ENCODE measurements at places on chromosomes 16 and 17.

DNA sequence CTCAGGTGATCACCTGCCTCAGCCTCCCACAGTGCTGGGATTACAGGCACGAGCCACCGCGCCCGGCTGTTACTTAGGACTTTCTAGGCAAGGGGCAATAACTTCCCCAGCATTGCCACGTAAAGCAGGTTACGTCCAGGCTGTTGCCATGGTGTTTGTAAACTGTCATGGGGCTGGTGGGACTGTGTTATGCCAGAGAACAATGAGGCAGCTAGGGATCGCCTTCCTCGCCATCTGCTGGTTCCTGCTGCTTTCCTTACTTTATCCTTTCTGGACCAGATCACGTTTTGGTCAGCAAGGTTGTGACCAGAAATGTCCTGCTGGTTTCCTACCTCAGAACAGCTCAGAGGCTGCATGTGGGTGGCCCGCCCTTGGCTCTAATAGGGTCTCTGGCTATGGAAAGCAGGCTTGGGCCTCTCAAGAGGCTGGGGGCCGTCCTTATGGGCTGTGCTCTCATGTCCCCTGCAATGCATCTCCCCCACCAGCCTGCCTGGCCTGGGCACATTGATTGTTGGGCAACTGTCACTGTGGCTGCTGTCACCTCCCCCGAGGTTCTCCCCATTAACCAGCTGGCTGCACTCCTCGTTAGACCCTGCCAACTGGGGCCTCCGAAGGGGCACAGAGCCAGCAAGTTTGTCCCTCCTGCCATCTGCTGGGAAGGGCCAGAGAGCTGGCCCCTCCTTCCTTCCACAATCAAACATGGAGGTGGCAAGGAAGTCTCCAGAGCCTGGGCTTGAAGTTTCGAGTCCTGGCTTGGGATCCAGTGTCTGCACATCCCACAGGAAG is 28.2 kb upstream of the ZC3H18 start:
- no peak for DNase-seq

DNA sequence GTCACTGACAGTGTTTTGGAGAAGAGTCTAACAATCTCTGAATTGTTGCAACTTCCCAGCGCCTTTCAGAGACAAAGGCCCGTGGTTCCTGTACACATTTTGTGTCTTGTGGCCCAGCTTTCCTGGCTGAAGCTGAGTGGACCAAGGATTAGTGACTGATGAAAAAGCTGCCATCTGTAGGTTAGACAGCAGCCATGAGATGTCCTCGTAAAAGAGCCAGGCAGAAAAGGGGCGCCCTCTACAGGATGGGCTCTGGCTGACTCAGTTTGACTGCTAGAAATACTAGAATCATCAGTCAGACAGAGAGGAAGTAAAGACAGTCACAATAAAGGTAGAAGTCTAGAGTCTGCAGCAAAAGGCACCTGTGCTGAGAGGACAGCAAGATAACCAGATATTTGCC is 26.5 kb upstream of the NF1 start:
- peak; percentile 66 for DNase-seq

DNA sequence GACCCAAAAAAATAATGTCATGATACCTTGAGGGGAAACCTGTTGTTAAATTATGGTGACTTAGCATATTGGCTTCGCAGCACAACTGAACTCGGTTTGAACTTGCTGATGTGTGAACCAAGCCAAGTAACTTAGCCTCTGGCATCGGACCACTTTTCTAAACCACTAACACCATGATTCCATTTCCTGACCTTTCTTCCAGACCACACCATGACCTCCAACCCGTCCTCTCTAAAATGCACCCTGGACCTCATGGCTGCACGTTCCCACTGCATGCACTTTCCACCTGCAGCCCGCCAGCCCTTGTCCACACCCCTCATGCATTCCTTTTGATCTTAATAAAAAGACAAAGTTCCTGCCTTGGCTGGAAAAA is 29.3 kb downstream of the DYNLRB2 start:
- no peak for DNase-seq

- DNase-seq: no peak
These were observed 5.9 kb downstream of the KDM6B start for GRCh38 chr17:7839876-7840261.

GRCh38 chr16:84557504-84557903 is 53.0 kb upstream of the MEAK7 start:
- no peak for DNase-seq

DNA sequence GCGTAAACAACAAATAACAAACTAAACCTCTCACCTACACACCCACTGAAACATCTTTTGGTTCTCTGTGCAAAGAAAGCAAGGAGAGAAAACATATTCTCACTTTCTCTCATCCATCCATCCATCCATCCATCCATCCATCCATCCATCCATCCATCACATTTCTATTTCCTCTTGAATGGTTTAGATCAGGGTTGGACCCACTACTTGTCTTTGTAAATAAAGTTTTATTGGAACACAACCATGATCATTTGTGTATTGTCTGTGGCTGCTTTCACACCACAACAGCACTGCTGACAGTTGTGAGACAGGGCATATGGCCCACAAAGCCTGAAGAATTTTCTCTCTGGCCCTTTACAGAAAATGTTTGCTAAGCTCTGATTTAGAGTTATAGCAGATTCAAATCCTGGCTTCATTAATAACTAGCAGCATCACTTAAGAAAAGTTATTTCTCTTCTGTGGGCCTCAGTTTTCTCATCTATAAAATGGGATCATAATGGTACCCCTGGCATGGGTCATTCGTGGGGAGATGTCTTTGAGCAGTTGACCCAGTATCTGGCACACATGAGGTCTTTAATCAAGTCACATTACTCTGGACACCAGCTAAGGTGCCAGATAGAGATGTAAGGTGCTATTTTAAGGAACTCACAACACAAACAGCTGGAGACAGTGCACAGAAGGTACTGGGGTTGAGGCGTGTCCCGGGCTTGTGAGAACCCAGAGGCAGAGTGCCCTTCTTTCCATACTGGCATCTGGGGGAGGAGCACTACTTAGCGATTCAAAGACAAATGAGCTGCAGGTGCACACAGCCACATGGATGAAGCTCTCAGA is 146.3 kb downstream of the CMIP start:
- no peak for DNase-seq

DNA sequence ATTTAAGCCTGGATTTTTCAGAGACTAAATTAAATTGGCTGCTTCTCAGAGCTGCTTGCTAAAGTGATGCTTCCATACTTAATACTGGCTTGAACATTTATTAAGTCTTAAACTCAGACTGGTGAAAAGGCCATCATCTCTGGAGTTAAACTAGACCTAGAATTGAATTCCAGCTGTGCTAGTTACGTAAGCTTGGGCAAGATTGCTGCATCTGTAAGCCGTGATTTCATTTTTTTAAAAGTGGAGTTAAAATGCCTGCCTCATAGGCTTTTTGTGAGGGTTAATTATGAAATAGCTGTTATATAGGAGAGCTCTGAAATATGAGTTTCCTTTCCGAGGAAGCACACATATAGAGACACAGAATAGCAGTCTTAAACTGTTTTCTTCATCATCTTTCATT is 84.7 kb downstream of the VAT1L start:
- no peak for DNase-seq

- DNase-seq: peak; percentile 30
These were observed 120.6 kb downstream of the IRF8 start for GRCh38 chr16:86019446-86020047.

- DNase-seq: no peak
These were observed at the start of gene ZNF205 for GRCh38 chr16:3112058-3112880. Gene ZNF205 (plus strand): TSS chr16:3112586. CDS start chr16:3113431, 845 bp downstream.

DNA sequence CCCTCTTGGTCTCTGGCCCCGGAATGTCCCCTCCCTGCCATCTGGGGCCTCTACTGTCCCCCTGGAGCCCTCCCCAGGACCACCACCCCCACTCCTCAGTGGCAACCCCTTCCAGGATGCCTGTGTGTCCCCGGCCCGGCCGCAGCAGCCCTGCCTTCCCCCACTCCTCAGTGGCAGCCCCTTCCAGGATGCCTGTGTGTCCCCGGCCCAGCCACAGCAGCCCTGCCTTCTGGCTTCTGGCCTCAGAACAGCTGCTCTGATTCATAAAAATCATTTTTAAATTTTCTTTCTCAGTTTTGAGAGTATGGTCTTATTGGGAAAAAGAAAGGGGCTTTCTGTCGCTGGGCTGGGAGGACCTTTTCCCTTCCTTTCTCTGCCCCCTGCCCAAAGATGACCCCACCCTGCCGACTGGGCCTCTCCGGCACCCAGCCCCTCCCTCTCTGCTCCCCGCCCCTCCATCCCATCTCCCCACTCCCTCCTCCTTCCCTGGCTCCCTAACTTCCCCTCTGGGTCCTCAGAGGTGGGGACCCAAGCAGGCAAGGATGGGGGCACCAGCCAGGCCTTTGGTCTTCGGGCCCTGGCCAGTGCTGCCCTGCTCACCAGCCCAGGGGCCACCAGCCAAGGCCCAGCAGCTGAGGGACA is 40.5 kb downstream of the BAHCC1 start:
- no peak for DNase-seq

GRCh38 chr16:2835638-2836493 is 5.8 kb downstream of the ZG16B start:
- no peak for DNase-seq

DNA sequence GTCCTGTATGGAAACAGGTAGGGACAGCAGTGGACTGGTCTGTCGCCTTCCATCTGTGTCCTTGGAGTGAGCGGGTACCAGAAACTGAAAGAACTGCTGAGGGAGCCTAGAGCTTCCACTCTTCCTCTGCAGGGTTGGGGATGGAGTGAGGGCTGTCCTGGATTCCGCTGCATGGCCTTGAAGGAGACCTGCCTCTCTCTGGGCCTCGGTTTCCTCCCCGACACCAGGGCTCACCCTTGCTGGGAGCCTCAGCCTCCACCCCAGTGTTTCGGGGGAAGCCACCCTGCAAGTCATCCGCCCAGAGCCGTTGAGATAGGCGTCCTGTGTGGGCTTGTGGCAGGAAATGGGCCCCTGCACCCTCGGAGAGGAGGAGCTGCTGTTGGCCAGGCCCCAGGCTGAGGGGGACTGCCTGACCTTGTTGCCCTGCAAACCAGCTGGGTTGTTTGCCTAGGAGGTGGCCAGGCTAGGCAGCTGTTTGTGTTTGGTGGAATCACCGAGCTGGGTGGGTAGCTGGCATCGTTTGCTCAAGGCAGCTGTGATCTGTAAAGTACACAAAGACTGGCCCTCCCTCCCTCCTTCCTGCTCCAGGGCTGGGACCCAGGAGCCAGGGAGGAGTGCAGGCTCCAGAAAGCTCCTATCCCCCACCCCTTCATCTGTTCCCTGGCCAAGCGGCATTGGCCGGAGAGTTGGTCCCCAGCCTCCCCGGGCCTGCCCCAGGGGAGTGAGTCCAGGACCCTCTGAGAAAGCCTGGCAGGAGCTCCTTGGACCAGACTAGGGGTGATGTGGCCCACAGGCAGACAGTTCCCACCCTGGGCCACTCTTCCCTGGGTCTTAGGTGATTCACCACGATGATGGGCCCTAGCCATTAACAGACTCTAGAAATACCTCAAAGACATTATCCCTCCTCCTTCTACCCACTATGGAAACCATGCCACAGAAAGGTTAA is 1.3 kb downstream of the RAB37 start:
- peak; percentile 77 for DNase-seq

DNA sequence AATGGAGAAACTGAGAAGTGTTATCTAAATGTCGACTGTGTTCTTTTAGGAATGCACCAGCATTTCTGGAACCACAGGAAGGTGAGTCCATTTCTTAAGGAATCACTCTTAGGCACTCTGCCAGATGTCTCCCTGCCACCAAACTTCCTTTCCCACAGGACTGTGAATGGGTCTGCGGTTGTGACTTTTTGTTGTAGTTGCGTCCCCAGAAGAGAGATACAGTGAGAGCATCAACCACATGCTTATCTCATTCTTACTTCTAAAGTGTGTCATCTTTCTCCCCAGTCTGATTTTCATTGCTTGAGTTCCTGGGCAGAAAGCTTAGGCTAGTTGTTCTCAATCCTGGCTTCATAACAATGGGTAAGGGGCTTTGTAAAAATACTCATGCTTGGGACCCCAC is 13.4 kb downstream of the ITPRIPL2 start:
- no peak for DNase-seq

GRCh38 chr16:28260193-28260592 is 32.1 kb upstream of the SBK1 start:
- no peak for DNase-seq

GRCh38 chr17:81223762-81224130 is 981 bp upstream of the CEP131 start:
- no peak for DNase-seq

DNA sequence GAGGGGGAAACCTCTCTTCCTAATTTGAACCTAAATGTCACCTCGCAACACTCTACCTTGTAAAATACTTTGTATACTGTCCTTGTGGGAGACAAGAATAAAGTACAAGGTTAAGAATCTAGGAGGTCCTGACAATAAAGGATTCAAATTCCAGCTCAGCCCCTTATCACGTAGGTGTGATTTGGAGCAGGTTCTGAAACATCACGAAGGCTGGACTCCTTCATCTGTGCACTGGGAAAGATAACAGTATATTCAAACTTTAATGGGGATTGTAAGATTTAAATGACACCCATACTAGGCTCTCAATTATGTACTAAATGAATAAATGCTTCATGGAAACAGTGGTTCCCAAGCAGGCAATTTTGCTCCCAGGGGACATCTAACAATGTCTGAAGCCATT is 2.1 kb downstream of the TXNDC11 start:
- no peak for DNase-seq

- DNase-seq: peak; percentile 54
These were observed 80.1 kb downstream of the DNAH17 start for GRCh38 chr17:78497115-78497540.

DNA sequence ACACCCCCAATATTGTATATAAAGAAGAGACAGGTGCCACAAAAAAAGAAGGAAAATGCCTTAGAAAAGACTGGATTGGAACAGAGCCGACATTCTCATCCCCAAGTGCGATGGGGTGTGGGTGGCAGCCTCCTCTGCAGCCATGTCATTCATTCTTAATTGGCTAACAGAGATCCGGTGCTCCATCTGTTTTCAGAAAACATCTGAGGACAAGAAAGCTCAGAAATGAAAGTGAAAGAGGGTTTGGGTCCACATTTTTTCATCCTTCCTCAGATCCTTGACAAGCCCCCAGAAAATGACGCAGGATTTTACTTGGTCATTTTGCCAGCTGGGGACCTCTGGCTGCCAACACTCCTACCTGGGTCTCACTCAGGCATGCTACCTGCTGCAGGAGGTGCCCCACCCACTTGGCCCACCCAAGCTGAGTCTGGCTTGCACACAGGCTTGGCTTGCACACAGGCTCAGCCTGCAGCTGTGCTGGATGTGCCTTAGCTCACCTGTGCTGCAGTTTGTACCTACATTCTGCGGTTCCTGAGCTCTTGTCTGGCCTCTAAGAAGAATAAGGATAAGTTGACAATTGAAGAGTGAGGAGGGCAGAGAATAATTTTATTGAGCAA is 21.9 kb downstream of the KIF2B start:
- DNase-seq: no peak

DNA sequence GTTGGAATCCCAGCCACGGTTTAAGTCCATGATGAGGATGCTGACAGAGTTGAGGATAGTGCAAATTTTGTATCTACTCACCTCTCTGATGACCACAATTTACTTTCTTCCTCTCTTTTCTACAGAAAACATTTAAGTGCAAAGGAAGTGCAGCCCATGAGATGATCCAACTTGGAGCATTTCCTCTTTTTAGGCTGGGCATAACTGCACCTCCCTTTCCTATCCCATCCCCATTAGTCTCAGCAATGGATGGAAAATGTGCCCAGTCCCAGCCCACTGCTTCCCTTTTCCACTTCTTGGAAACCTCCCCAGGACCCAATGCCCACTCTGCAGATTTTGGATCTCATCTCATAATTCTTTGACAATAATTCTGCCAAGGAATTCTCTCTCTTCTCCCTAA is 16.6 kb upstream of the CCL8 start:
- DNase-seq: no peak

Measured in stimulated activated CD4-positive, alpha-beta T cell treated with anti-CD3 and anti-CD28 coated beads, Interleukin-2, amount 100 ng/mL, for 24 hours (primary cell).